ENCODE measurements at places on chromosomes 12 and 14.

DNA sequence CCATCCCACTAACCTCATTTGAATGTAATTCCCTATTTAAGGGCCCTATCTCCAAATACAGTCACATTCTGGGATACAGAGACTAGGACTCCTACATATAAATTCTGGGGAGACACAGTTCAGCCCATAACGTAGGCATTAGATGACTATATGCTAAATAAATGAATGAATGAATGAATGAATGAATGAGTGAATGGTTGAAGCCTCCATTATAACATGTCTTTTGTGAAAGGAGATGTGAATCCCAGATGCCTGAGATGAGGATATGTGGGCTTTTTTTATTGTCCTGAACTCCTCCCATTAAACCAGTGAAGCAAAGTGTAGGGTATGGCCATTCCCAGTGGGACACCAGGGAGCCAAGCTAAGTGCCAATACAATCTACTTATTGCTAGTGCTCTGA is 20.5 kb upstream of the TMEM233 start:
- no peak for DNase-seq

DNA sequence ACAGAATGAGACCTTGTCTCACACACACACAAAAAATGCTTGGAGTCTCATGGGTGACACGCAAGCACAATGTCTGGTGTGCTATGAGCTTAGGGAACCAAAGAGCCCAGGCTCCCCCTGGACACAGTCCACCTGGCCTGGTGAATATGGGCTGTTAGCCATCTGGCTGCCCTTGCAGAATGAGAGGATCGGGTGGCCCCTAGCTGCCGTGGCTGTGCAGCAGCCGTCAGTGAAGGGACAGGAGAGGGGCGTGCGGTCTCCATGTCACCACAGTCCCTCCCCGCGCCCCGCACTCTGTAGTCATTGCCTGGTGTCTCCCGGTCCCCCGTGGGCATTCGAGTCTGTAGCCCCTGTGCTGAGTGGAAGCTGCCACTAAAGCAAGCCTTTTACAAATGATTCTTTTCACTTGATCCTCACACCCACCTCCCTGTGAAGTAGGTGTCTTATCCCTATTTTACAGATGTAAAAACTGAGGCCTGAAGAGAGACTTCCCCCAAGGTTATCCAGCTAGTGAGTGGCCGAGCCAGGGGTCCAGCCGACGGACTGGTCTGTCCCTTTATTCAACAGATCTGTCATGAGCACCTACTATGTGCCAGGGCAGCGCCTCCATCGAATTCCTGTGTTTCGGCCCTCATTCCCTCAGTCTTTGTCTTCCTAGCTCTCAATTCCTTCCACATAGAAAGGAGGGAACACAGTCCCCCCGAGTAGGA is 18.8 kb downstream of the MVK start:
- DNase-seq, result no peak

GRCh38 chr12:108811411-108812180 is 45.8 kb downstream of the SSH1 start:
- no peak for DNase-seq

DNA sequence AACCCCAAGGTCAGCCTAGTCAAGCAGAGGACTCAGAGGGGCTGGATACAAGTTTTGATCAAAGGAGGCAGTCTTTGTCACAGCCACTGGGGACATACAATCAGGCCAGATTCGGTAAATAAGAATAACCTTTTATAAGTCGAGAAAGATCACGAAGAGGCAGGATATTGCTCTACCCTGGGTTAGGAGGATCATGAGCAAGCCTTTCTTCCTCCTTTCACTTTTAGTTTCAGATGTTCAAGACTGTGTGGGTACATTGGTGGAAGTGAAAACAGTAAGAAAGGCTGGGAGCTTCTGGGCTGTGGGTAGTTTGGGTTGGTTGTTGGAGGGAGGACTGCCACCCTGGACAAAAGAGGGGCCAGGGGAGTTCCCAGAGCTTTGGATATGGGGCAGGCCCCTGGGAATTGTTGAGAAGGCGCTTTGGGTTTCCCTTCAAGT is 127.7 kb downstream of the SNAPC1 start:
- DNase-seq, result no peak

DNA sequence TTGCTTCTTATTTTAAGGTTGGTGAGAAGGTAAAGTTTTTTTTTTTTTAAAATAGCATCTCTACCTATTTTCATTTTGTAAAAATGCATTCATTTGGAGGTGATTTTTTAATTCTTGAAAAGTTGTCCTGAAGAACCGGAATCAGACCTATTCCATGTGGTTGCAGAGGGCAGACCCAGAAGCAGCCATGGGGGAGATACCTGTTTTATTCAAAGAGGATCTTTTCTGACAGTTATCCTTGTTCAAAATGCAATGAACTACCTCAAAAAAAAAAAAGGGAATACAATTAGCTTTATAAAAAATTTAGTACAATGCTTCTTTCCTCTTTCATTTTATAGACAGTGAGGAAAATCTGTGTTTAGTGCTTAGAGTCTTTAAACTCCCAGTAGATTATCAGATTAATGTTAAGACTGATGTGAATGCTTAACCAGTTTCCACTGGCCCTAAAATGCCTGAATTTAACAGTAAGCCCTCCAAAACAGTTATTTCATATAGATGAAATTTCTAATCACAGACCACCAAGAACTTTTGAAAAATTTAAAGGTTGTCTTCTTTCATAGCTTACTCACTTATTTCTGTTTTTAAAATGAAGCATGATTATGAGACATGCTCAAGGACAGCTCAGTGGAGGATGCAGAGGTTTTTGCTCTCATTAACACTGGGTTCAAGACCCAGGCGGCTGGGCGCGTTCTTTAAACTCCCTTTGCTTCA is 8.6 kb upstream of the NEMF start:
- DNase-seq, result no peak

- DNase-seq, result no peak
Measured at GRCh38 chr12:67107235-67107634, 161.9 kb upstream of the CAND1 start.

DNA sequence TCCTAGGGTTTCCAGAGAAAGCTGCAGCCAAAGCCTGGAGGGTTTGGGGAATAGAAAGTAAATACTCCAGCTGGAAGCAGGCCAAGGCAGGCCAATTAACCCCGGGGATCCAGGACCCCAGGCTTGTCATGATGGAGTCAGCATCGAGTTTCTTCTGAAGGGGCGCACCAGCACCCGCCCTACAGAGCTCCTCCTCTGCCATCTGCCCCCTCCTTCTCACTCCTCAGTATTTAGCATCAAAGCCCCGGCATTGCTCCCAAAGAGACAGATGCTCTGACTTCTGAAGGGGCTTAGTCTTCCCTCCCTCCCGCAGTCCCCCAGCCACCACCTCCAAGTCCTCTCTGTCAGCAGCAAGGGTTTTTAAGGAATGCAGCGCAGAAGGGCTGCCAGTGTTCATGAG is 285.1 kb upstream of the NOS1 start:
- no peak for DNase-seq

- DNase-seq, result no peak
Measured at GRCh38 chr12:121943926-121944325, 25.5 kb downstream of the CFAP251 start.

DNA sequence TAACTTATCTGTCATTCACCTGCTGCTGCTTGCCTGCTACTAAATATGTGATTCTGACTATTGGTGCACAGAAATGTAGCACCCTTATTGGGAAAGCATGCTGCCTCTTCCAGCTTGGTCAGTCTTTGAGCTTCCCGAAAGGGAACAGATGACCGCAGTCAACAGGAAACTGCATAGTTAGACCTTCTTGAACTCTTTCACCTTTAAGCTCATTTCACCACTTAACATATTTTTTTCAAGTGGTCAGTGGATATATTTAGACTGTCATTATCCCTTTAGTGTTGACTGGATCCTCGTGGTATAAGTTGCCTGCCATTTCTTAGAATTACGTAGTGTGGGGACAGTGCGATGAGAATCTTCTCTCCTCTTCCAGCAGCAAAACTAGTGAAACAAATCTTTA is 224.9 kb downstream of the FBXL14 start:
- no peak for DNase-seq

GRCh38 chr12:49340971-49341776 is 4.2 kb upstream of the C1QL4 start:
- DNase-seq, result no peak

- no peak for DNase-seq
Measured at GRCh38 chr12:99444859-99445316, 202.7 kb upstream of the GARIN6 start.

DNA sequence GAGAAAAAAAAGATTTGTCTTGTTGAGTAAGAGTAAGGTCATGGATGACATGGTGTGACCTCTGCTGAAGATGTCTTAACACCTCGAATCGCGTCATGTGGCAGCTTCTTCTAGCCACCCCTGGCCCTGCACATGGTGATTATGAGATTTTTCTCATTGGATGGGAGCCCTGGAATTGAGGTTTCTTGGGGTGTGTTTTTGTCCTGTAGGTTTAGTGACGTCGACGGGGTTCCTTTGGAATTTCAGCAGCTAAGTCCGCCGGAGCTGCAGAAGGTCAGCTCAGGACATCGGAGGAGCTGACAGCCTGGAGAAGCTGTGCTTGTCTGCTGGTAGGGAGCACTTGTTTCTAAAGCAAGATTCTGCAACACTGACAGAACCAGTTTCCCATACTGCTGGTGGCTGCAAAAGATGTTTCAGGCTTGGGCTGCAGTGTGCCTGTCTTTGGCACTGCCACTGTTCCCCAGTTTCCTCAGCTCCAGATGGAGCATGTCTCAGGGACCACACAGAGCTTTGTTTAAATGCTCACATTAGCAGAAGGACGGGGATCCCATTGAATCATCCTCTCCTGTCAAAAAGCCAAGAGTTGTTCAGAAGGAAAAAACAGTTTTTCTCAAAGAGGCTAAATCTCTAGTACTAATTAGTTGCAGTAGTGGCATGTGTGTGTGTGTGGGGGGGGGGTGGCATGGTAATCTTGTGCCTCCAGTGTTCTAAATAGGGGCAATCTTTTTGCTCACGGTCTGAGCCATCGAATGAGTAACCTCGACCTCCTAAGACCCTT is 5.2 kb upstream of the FOS start:
- no peak for DNase-seq

GRCh38 chr12:117311-117710 is 50.7 kb downstream of the IQSEC3 start:
- DNase-seq, result no peak

GRCh38 chr12:100901266-100901665 is 106.7 kb downstream of the ANO4 start:
- no peak for DNase-seq

DNA sequence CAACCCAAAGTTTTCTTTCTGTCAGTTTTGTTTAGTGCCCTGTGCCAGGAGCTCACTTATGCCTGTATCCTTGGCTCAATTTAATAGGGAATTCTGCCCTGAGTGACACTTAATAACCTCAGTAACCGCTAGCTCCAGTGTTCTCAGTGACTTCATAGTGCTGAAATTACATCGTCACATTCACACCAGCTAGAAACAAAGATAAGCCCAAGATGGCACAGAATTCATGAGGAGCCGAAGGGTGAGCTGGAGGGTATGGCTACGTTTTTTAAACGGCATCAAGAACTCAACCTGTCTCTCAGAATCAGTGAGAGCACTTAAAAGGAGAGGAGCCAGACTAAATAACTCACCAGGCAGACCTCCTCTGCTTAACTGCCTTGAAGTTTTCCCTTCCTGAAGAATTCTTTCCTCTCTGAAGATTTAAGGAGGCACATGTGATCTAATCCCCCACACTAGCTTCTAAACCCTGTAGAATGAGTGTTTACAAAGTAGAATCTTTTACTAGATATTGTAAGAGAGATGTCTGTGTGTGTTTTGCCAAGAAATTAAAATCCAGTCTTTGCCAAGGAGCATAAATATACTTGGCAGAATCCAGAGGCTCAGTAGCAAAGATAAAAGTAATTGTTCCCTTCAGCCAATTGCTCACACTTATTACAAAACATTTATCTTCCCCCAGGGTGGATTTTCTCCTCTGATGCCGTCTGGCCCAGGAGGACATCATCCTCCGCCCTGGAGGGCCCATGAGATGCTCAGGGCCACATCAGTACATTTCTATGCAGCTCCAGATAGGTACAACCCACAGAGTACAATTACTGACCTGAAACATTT is 37.3 kb downstream of the PTGER2 start:
- no peak for DNase-seq

DNA sequence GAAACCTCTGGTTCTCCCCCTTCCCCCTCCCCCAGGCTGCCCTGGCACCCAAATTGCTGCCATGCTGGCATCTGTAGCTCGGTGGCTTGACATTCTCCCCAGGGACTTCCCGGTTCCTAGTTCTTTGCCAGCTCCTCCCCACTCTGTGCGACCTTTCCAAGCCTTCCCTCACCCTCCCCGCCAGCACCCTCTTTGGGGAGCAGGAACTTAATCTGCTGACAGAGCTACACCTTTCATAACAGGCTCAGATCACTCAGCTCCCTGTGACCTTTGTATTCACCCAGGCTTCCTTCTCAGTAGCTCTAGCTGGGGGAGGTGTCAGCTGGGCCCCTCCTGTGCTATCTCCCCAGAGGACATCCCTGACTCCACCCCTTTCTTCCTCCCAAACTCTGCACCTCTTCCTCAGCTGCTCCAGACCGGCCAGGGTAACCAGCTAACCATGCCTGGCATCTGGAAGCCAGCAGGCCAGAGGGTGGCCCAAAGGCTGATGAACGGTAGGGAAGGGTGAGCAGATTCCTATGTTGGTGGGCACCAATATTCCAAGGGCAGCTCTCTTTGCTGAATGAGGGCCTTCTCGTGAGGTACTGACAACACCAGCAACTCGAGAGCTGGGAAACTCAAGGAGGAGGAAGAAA is 1.8 kb upstream of the COX14 start:
- no peak for DNase-seq

- no peak for DNase-seq
Measured at GRCh38 chr12:43104494-43104893, 447.5 kb downstream of the ADAMTS20 start.

DNA sequence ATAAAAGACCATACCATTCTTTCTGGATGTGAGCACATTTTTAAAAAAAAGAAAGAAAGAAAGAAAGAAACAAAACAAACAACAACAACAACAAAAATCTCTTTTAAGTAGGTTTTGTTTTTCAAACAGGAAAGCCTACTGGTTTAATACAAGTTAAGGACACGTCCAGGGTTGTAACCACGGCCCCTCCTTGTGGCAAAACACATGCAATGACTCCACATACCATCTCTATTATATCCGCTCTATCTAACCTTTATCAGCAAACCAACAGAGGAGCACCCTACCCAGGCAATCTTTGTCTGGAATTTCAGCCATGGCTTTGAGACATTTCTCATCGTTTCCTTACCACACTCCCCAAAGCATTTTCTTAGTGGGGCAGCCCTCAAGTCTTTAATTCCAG is 360.5 kb upstream of the TMPO start:
- DNase-seq, result no peak

GRCh38 chr12:94208622-94208966 is 60.2 kb downstream of the PLXNC1 start:
- no peak for DNase-seq

DNA sequence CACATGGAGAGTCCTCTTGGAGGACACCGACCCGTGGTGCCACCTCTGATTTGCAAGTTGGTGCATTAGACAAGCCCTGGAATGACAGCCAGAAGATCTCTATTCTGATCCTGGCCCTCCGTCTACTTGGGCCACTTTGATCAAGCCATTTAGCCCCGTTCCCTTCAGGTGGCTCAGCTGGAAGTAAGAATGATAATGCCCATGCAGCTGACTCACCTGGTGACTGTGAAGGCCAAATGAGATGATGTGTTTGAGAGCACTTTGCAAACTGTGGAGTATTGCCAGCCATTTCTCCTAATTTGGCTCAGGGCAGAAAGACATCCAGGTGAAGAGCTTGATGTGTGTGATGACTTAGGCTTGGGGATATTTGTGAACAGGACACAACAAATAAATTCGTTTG is 165.9 kb downstream of the ETV6 start:
- no peak for DNase-seq
